ENCODE measurements at places on chromosomes 4 and X.

- no peak for DNase-seq
Observed at GRCh38 chrX:72114306-72114705, 17.4 kb downstream of the RTL5 start.

- DNase-seq, result no peak
Observed at GRCh38 chr4:88478247-88478646, 21.3 kb downstream of the HERC5 start.

DNA sequence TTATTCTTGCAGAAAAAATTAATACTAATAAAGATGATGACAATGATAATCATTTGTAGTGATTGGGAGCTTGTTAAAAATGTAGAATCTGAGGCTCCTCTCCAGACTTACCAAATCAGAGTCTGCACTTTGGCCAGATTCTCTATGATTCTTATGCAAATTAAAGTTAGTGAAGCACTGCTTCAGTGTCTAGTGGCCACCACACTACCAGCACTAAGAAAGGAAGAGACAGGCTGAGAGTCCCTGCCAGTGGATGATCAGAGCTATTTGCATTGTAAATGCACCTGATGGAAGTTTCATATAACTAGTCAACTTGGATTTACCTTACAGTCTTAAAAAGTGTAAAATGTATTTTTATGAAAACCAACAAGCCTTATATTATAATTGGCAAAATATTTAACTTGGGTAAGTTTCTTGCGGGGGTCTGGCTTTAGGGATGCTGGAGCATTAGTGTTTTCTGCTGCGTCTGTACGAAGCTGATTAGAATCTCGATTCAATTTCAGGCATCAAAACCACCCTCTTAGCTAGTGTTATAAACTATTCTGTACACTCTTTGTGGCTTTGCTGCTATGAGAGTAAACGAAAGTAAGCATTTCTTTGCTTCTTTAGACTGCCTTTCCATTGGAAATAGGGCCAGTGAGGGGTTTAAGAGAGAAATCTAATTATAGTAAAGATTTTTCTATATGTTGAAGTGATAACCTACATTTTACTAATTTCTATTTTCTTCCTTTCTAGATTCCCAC lies 114.1 kb downstream of the TLL1 start:
- no peak for DNase-seq

- DNase-seq, result no peak
Observed at GRCh38 chrX:4263030-4263803, 549.8 kb upstream of the PRKX start.

DNA sequence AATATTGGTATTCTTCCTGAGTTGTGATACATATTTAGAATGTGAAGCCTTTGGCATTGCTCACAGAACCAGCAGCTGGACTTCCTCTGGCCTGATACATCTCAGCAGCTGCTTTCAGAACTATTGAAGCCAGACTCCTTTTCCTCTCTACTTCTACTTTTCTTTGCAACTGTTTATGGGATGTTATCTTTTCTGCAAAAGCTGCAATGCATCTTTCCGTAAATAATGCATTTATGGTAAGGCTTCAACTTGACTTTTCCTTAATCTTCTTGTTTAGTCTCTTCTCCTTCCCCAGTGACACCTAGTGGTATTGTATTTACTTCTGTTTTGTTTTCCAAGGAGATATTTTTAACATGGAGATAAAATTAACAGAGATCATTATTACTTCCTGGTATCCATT lies 1548.7 kb downstream of the PCDH7 start:
- no peak for DNase-seq

DNA sequence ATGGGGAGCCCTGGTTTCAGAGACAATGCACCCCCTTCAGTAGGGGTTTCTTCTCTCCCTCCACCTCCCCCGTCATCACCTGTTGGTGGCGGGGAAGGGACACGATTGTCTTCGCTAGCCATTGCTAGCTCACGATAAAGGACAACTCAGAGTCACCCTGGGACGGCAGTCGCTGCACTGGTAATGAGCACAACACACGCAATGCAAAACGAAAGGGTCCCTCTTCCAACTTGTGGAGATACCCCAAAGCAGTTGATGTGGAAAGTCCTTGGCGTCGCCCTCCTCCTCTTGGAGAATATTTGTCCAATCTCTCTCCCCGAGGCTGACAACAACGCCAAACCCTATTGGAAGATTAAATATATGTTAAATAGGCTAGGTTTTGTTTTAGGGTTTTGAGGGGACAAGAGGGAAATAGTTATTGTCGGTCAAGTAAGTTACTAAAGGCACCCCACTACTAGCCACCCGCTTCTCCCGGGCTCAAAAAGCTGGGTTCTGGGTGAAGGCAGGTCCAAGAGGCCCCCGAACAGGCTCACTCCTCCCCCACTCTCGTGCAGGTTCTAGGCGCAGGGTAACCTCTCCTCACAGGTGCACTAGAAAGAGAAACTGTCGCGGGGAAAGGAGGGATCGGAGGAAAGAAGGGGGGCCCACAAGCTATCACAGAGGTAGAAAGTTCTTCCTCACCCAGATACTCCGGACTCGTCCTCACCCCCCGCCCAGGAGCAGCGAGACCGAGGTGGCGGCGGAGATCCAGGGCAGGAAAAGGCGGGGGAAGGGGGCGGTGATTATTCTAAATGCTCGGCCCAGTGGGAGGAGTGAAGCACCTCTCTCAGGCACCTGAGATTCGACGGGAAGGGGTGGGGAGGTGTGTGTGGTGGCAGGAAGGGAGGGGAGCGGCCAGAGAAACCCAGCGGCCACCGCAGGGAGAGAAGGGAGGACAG lies at the start of gene LRBA:
Gene LRBA (minus strand): TSS at position 764 of the 938 bp plus-strand sequence. CDS start 642 bp downstream, at position 122.
- DNase-seq, result peak; percentile 73

Data from stimulated activated CD8-positive, alpha-beta memory T cell treated with anti-CD3 and anti-CD28 coated beads, Interleukin-4, amount 100 ng/mL, for 1 hour (primary cell).